ENCODE measurements at places on chromosomes 3 and 15.

DNA sequence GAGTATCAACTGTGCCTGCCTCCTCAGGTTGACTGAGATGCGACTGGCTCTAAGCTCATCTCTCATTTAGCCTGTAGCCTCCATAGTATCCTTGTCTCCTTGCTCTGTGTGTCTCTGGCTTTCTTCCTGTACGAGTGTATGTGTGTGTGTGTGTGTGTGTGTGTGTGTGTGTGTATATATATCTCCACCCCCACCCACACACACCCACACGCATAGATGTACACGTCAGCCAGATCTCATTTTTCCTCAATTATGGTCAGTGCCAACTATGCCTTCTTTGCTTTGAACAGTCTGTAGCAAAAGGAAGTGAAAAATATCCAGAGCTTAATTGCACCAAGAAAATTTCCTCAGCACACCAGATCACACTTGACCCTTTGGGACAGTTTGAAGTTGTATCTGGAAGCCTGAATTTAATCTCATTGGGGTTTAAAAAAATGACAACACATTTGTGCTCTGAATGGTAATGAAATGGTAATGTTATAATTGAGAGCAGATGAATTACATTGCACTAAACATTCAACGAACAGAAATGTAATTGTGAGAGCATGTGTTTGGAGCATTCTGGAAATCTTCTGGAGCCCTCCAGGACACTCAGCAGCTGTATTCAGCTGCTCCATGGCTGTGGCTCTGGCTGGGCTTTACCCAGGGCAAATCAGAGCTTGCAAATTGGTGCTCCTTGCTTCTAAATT, 63.6 kb downstream of the RYR3 start:
- no peak for DNase-seq

- DNase-seq: no peak
Measured at GRCh38 chr15:82710926-82711490, 1.3 kb upstream of the AP3B2 start.

DNA sequence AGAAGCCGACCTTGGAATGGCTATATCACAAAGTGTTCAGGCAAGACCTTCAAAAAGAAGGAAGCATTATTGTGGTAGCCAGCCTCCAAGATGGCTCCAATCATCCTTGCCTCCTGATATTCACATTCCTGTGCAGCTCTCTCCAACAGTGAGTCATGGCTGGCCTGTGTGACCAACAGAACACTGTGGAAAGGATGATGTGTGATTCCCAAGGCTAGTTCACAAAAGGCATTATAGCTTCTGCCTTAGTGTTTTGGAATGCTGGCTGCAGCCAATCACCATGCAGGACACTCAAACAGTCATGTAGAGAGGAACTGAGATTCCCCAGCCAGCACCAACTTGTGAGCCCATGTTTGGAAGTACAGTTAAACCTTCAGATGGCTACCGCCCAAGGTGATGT, 102.6 kb downstream of the EFL1 start:
- DNase-seq: peak; percentile 90

GRCh38 chr15:62119227-62119864, 45.7 kb downstream of the C2CD4B start:
- DNase-seq: peak; percentile 97

All from NCI-H226 (cell line).